ENCODE measurements at places on chromosomes 13 and 19.
A peak's percentile ranks its signal among the peaks of the same experiment; 100 is the strongest.

DNA sequence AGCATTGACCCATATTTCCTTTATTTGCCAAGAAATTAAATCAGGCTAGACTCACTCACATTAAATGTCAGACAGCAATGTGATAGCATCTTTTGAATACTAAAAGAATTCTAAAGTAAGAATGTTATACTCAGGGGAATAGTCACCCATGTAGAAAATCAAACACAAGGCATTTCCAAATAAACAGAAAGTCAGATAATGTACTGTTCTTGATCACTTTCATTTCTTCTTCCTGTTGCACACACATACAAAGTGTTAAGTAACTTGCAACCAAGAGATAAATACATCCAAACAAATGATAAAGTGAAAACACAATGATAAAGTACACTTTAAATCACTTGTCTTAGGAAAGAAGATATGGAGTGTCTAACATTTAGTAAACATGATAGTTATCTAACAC, 1366.6 kb upstream of the MIR17HG start:
- DNase-seq, result no peak

DNA sequence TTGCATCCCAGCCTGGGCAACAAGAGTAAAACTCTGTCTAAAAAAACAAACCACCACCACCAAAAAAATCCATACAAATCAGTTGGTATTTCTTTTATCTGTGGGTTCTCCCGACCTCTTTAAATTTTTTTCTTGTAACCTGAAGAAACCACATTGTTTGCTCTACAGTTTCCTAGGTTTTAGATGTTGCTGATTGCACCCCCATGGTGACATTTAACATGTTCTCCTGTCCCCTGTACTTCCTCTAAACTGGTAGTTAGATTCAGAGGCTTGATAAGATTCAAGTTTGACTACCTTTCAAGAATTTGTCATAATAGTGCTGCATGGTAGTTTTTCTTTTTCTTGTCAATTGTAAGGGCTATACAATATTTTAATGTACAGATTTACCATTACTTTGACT, 24.0 kb downstream of the ALG5 start:
- no peak for DNase-seq

- DNase-seq, result no peak
These were observed 51.5 kb downstream of the KDM4B start for GRCh38 chr19:5020368-5020767.

DNA sequence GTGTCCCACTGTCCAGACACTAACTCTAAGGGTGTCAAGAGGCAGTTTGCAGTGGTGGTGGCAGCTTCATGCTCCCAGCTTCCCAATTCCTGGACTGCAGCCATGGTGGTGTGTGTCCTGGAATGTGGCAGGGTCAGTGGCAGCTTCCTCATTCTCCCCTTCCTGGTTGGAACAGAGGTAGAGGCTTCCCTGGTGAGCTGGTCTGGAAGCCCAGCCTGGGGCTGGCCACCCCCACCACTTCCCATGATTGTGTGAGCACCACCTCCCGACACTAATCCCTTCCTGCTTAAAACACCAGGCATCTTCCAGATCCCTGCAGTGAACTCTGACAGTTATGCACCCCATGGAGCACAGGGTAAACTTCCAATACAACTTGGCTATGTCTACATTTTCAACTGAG, 134.9 kb downstream of the RAP2A start:
- DNase-seq, result no peak

GRCh38 chr13:27482983-27483382, 32.6 kb upstream of the MTIF3 start:
- DNase-seq, result no peak

DNA sequence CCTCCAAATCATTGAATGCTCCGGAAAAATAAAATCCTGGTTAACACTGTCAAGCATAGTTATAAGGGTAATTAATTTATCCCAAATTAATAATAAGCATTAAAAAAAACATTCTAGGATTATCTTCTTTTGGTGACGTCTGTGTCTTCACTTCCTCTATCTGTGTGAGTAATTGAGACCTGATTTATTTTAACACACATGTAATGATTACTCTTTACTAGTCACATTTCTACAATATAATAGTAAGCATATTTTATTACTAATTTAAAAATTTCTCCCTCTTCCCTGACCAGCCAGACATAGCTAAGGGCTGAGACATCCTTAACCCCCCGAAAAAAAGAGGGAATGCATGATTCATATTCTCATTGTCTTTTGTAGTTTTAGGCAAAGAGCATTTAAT, 2.3 kb downstream of the FNDC3A start:
- DNase-seq, result no peak

DNA sequence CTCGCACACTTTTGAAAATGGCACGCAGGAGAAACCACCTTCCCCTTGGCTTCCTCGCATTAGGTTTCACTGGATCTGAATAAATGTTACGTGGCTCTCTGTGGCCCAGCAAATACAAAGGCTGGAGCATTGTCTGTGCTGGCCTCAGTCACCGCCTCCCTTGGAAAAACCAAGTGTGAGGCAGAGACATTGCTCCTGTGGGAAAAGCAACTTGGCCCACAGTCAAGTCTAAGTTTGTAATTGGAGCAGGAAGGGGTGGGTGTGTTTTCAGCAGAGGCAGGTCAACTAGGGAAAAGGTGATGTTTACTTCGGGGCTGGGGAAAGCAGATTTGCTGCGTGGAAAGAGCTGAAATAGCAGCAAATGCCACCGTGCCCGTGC, 101.6 kb downstream of the IRS2 start:
- DNase-seq, result no peak

DNA sequence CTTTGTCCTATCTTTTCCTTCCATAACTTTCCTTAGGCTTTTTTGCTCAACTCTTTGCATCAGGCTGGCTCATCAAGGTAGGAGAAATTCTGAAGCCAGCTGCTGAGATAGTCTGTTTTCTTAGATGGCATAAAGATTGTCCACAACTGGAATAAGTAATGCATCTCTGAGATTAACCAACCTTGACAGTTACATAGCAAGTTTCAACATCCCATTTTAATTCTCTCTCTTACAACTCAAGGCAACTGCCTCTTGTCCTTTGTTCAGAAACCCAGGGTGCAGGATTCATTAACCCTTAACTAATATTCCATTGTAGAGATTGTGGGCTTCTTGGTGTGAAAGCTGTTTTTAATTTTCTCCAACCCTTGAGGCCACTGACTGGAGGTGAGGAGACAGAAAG, 239.2 kb downstream of the LACC1 start:
- DNase-seq, result no peak

DNA sequence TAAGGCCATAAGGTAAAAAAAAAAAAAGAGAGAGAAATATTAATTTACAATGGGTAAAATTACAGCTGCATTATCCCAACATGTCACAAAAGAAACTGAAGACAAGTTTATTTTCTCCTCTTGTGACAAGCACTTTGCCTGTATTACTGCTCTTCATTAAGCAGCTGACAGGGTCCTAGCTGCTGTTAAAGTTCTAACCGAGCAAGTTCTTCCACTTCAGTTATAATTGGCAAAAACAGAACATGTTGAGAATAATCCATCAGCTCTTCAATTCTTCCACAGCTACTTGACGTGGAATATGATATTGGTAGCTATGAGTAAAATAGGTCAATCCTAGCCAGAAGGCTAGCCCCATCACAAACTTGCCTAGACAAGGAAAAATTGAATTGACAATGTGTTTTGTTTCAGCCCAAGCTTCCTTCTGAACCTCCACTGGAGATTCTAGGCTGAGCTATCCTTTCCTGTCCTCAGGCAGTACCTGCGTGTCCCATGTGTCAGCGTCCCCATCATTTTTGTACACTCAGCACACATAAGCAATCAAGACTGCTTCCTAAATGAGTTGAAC, 32.2 kb upstream of the DOCK9 start:
- no peak for DNase-seq

DNA sequence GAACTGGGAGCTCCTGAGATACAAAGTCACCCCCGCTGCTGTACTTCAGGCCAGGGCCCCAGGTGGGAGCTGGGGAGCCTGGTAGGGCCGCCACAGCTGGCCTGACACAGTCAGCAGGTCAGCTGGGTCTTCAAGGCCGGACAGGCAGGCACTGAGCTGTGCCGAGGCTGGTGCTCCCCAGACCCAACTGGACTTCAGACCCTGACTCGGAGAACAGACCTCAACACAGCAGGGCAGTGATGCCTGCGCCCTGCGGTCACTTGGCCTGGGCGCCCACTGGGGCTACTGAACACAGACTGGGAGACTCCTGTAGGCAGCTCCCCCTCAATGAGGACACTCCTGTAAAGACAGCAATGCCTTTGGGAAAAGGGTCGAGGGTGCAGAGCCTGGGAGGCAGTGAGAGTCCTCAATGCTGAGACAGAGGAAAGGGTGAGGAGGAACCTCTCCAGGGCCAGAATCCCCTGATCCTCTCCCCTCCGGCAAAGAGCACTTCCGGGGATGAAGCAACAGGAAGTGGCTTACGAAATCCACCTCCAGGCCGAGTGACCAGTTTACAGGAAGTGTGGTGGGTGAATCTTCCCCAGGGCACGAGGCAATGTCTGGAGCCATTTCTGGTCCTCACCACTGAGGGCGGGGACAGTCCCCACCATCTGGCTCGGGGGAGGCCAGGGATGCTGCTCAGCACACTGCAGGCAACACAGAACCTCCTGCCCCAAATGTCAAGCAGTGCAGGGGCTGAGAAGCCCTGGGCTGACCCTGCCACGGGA, 40.8 kb upstream of the ISYNA1 start:
- DNase-seq, result no peak

- DNase-seq, result no peak
These were observed 128.4 kb downstream of the SHISA2 start for GRCh38 chr13:25923217-25924085.

- no peak for DNase-seq
These were observed 211.6 kb downstream of the SHISA2 start for GRCh38 chr13:25840261-25840660.

GRCh38 chr19:18785179-18786124, 5.7 kb downstream of the COMP start:
- peak; percentile 32 for DNase-seq

- DNase-seq, result no peak
These were observed 17.3 kb downstream of the SHANK1 start for GRCh38 chr19:50702158-50702870.

GRCh38 chr13:50303963-50304721, 288.9 kb downstream of the KCNRG start:
- no peak for DNase-seq

DNA sequence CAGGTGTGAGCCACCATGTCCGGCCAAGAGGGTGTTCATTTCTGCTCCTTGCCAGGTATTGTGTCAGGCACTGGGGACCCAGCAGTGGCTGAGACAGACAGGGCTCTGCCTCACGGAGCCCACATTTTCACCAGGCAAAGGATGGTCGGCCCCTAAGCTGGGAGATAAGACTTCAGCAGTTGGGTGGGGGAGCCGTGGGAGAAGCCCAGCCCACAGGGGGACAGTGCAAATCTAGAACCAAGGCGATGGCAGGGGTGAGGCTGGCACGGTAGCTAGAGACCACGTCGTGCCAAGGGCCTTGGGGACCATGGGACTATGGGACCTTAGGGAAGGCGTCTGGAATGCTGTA, 8.3 kb downstream of the LSR start:
- no peak for DNase-seq

DNA sequence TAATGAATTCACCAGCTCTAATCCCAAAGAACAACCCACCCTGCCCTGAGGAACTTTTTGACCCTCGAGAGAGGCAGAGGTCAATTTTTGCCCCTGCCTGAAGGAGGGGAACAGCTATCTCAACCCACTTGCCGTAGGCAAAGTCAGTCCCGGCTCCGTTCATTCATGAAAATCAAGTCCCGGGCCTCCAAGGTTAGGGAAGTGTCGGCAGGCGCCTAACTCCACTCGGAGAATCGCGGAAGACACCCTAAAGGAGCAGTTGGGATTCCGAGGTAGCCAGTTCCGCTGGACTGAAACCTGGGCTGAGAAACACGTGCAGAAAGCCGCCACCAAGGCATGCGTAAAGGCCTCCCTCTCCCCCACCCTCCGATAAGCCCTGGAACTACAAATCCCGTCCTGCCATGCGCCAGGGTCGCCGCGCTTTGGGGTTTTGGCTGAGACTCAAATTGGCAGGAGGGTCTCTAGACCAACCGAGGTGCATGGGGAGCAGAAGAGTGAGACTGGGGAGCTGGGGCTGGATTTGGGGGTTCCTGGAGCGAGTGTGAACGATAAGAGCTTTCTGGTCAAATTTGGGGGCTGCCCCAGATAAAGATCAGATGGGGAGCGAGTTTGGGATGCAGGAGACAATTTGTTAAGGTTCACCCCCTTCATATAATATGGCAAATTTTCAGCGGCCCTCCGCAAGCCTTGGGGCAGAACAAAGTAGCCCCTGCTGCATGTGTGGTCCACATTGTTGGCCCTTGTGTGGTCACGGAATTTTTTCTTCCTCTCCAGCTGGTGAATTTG, at the start of gene TNPO2:
TNPO2 (minus strand) TSS at position 292 of the 786 bp plus-strand sequence. CDS start 2,955 bp downstream, outside the sequence.
- DNase-seq, result peak; percentile 56

GRCh38 chr13:64551755-64552154, 2678.4 kb downstream of the PCDH9 start:
- DNase-seq, result no peak

DNA sequence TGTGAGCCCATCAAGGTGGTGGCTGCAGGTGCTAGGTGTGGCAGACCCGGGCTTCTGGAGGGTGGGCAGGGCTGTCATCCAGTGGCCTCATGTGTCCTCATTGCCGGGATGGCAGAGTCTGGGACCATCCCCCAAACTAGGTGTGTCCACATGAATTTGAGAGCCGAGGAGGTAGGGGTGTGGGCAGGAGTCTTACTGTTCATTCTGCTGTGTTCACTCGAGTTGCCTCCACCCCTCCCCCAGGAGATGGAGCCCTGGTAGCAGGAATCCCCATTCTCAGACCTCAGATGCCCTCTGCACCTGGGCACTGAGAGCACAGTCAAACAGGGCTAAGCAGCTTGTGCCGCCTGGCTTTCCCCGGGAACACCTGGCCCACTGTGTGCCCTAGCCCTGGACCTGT, 22.4 kb downstream of the NAXD start:
- no peak for DNase-seq

DNA sequence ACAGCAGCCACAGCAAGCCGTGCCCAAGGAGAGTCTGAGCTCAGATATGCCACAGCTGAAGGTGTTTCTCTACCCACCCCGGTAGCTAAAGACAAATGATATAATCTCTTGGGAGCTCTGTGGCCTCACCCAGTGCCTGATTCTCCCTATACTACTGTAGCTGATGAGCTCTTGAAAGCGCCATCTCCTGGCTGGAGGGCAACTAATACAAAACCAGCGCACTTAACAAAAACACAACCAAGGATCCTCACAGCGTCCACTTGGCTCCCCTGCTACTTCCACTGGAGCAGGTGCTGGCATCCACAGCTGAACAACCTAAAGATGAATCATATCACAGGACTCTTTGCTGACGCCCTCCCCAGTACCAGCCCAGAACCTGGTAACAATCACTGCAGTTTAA, 1212.0 kb downstream of the PCDH17 start:
- no peak for DNase-seq

GRCh38 chr13:40120781-40121180, 465.3 kb downstream of the COG6 start:
- DNase-seq, result no peak

- no peak for DNase-seq
These were observed 17.3 kb downstream of the DHRS12 start for GRCh38 chr13:51786425-51787265.

DNA sequence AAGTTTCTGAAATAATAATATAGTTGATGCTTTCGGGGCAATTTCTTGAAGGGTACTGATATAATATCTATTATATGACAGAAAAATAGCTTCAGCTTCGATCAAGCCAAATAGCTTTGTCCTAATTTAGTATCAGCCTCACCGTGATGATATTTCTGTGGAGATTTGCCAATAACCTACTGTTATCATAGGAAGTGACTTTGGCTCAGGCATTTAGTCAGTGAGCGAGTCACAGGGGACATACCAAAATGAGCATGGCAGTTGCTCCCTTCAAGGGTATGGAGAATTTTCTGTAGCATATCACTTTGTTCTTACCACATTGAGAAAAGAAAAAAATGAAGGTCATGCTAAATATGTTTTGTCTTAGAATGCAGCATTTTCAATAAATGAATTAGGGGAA, 767.6 kb upstream of the SLITRK1 start:
- no peak for DNase-seq
